Kidney glomerular epithelial cell (primary cell): ENCODE measurements at places on chromosomes 5 and 9.

- no peak for DNase-seq
Measured at GRCh38 chr5:10892147-10892910, 131.3 kb upstream of the DAP start.

GRCh38 chr9:127124111-127124531 lies 1.7 kb upstream of the ANGPTL2 start:
- DNase-seq: no peak

DNA sequence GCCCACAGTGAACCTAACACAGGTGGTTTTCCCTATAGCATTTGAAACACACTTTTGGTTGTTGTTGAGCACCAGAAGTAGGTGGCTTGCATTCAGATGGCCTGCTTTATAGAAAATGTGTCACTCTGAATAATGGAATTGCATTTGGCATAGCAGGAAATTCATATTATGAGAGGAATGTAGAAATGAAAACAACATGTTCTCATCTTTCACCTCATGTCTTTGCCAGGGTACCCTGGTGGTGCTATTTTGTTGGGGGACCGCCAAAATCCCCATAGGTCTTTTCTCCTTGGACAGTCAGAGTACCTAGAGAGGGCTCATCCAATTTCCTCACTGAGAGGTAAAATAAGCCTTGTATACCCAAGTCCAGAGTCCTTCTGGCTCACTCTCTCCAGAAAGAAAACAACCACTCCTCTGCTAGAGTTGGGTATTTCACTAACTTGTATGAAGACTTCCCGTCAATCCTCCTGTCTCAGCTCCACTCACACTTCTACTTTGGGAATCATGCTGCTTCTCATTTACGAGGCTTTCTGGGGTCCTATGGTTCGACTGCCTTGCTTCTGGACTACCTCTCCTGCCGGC lies 67.4 kb downstream of the MRPS27 start:
- DNase-seq: no peak

- DNase-seq: no peak
Measured at GRCh38 chr5:131587541-131587940, 47.5 kb downstream of the RAPGEF6 start.

DNA sequence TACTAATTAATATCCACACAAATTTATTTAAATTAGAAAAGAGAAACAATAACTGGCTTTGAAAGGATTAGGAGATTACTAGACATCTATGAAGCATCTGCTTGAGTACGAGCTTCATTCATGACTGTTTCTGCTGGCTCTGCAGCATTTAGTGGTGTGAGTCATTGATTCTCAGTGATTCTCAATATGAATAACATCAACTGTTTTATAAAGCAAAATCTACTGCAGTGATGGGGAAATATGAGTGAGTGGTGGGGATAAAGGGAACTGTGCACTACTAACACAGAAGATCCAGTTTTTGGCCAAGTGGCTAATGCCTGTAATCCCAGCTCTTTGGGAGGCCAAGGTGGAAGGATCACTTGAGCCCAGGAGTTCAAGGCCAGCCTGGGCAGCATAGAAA lies 8.4 kb downstream of the FNBP1 start:
- DNase-seq: no peak
